ENCODE measurements at places on chromosomes 13 and 19.

DNA sequence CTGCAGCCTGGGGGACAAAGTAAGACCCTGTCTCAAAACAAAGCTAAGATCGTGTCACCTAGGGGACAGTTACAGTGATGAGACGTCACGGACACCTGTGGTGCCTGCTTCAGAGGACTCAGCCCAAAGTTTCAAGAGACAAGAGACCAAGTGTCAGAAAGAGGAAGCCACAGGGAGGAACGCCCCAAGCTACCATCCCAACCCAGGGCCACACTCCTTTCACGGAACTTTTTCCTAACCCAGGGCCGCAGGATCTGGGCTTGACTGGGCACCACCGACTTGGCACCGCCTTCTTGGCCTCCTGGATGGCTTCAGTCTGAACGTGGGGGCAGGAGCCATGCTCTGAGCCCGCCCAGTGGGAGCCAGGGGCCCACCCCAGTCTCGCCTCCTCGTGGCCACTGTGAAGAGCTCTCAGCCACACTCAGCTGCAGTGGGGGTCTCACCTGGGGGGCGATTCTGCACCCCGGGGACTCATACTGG is 8.5 kb downstream of the MOB3A start:
- no peak for DNase-seq

DNA sequence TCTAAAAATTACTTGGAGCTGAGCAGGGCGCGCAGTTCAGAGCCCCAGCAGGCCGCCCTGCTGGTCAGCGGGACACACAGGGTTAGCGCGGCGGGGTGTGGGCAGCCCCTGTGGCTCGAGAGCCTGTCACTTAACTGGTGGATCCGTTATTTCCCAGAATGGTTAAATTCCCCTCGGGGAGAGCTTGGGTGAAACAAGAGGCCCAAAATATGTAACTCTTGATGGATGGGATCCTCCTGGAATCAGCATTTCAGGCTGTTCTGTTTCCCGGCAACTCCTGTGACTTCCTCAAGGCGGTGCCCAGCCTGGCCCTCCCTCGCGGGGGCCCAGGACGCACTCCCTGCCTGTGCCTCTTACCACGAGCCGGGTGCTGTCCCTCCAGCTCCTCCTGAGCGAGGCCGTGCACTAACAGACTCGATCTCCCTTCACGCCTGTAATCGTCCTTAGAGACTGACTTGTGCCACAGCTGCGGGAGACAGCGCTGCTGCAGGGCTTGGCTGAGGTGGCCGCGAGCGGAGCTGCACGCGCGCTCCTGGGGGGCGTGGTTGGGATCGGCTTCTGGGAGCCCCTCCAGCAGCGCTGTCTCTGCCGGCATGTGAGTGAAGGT is 9.7 kb downstream of the PTBP1 start:
- no peak for DNase-seq

- DNase-seq = no peak
Observed at GRCh38 chr13:68745502-68745901, 1362.1 kb upstream of the ATXN8OS start.

- no peak for DNase-seq
Observed at GRCh38 chr13:109241160-109241559, 545.2 kb downstream of the IRS2 start.

DNA sequence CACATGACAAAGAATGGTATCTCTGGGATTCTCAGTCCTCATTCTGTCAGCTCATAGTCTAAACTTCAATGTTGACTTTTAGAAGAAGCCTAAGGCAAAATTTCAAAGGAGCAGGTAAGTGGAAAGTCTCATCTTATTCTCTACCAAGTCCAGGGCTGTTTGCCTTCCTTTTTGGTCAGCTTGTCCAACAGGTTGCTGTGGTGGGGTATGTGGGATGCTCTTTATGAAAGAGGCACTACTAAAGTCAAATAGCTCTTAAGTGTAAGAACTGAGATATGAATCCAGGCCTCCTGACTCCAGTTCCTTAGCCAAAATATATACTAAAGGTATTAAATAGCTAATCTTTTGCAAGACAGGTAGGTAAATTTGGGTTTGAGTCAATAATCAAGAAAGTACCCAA is 540.6 kb upstream of the SPRY2 start:
- DNase-seq = no peak

- no peak for DNase-seq
Observed at GRCh38 chr19:31109636-31110035, 239.6 kb downstream of the TSHZ3 start.

GRCh38 chr13:102792396-102792795 is 6.4 kb downstream of the POGLUT2 start:
- DNase-seq = no peak

DNA sequence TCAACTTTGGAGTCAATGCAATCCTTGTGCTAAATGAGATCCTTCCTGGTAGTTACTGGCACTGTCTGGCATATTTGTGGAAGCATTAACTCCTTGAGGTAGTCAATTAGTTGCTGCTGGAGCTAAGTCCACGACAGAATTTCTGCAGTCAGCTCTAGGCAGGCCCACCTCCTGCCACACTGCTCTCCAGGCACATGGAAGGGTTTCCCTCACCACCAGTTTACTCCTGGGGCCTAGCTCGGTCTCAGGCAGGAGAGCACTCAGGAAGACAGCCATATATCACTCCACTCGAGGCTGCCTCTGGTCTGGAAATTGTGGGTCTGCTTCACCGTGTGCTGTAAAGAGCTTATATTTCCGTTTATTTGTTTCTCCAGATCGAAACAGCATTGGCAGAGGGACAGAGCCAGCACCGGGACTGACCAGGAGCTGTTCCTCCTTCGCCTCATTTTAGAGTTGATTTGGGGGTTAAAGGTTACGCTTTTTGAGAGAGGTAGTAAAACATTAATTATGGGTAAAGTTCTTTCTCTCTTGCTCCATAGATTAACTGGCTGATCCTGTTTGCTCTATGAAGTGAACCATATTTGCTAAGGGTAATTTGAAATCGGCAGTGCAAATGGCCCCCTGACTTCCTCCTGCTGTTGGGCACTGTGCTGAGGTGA is 20.6 kb upstream of the GTF3A start:
- no peak for DNase-seq
